Stimulated activated CD4-positive, alpha-beta T cell treated with anti-CD3 and anti-CD28 coated beads, Interleukin-2, amount 100 ng/mL, for 24 hours (primary cell): ENCODE measurements at places on chromosomes 6 and 20.

DNA sequence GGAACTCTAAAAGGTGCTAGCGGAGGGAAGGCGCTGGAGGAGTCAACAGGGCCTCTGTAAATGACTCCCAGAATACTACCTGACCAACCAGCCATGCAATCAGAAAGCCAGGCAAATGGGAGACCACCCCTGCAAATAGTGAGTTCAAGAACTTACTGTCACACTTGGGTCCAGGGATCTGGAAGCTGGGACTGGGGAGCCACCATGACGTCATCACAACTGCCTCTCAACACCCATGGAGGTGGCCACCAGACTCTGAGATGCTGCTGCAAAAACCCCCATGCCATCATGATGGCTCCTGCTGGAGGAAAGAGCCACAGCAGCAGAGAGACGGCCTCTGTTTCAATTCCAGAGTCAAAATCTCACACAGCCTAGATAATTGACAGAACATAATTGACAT lies 8.5 kb upstream of the PDYN start:
- no peak for DNase-seq

DNA sequence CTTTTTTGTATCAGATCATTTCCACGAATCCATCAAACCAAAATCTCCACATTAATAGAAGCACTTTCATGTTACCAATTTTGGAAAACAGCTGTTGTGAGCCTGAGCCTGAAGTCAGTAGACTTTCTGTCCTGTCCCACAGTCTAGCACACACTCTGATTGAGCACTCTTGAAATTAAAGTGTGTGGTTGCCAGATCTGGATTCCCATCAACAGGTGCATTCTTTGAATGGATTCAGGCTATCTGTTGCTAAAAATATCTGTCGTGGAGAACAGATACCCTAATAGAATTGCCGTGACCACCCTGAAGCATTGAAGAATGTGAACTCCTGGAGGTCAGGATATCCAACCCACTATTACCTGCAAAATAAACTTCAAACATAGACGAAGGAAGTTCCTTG lies 73.3 kb downstream of the TFAP2A start:
- no peak for DNase-seq

- no peak for DNase-seq
These were observed 26.9 kb upstream of the MAPRE1 start for GRCh38 chr20:32792731-32793458.

DNA sequence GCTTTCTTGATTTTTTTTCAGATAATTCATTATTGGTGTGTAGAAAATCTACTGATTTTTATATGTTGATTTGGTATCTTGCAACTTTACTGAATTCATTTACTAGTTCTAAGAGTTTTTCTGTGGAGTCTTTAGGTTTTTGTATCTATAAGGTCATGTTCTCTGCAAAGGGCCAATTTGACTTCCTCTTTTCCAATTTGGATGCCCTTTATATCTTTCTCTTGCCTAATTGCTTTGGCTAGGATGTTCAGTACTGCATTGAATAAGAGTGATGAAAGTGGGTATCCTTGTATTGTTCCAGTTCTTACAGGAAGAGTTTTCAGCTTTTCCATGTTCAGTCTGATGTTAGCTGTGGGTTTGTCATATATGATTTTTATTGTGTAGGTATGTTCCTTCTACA lies 14.4 kb upstream of the NKX2-4 start:
- DNase-seq = no peak

DNA sequence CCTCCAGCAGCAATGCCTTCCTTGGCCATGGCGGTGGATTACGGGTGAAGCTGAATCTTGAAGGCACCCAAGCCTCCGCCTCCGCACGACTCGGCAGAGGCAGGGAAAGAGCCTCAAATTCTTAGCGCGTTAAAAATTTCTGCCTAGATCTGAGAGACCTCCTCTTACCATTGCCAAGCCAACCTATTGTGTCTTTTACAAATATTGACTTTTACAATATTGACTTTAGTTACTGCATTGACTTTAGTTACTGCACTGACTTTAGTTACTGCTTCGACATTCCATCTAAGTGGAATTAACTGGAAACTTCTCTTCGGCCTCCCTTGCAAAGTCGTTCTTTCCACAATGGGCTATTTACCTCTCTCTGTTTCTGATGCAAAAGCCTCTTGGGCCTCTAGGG lies 13.8 kb upstream of the AKAP12 start:
- DNase-seq = no peak

DNA sequence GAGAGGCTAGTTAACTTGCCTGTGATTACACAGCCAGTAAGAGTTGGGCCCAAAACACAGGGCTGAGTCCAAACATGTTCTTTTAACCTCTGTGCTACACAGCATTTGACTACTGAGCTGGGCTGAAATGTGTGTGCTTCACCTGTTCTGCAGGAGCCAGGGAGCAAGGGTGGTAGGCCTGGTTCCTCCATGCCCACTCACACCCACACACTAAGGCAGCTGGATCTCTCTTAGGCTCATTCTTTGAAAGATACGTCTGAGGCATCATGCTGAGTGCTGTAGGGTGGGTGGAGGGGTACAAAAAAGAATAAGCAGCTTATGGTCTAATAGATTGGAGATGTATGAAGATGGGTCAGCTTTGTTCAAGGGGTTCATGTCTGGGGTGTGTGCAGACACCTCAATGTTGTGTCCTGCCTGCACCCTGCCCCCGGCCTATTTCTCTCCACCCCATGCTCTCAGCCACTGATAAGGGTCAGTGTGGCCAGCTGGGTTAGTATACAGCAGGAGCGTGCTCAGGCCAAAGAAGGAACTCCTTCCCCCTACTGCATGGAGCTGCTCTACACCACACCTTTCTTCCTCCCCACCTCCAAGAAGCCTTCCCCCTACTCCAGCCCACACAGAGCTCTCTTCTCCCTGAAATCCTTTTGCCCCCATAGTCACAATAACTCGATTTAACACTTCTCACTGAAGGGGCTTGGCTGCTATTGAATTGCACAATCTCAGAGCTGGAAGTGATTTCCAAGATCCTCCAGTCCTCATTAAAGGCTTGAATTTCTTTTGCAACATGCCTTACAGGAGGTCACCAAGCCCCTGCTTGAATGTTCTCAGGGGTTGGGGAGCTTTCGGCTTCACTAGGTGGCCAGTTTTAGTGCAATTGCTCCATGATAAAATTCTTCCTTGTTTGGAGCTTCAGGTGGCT lies 3.4 kb downstream of the PPP2R5D start:
- no peak for DNase-seq

- no peak for DNase-seq
These were observed 33.3 kb upstream of the KIF16B start for GRCh38 chr20:16606468-16607070.

DNA sequence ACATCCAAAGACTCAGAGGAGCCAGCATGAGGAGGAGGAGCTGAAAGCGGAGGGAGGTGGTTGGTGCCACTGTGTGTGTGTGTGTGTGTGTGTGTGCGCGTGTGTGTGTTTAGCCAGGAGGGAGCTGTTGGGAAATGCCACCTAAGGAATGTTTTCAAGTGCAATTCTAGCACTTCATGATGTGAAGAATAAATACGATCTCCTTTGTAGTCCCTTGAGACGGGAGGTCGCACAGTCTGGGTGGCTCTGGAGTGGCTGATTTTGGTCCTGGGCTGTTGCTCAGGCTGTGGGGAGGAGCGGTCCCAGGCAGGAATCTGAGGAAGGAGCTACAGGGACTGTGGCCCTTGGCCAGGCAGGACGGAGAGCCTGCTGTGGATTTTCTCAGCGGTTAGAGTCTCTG lies 93.7 kb downstream of the PPP1R14C start:
- DNase-seq = no peak

DNA sequence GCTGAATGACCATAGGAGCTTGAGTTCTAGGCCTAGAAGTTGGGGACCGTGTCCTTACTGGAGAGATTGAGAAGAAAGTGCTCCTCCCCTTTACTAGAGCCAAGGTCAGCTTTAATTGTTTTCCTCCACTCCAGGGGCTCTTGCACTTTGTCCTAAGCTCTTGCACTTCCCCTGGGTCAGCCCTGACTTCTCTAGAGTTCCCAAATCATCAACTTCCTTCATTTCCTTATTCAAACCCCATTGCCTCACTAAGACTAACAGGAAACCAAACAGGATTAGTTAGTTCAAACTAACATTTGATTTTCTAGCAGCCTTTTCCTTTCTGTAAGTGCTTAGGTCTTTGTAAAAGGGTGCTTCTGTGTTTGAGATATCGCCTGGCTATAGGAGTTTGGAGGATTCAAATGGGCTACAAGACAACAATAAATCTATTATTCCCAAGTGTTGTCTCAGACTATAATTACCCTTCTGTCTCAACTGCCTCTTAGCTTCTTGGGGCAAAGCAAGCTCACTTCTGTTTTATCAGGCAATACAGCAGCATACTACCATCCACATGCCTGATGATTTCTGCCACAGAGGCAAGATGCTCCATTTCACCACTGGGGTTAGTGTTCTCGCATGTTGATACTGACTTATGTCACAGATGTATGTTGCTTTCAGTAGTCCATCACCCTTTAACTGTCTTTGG lies 12.8 kb upstream of the DTNBP1 start:
- no peak for DNase-seq

DNA sequence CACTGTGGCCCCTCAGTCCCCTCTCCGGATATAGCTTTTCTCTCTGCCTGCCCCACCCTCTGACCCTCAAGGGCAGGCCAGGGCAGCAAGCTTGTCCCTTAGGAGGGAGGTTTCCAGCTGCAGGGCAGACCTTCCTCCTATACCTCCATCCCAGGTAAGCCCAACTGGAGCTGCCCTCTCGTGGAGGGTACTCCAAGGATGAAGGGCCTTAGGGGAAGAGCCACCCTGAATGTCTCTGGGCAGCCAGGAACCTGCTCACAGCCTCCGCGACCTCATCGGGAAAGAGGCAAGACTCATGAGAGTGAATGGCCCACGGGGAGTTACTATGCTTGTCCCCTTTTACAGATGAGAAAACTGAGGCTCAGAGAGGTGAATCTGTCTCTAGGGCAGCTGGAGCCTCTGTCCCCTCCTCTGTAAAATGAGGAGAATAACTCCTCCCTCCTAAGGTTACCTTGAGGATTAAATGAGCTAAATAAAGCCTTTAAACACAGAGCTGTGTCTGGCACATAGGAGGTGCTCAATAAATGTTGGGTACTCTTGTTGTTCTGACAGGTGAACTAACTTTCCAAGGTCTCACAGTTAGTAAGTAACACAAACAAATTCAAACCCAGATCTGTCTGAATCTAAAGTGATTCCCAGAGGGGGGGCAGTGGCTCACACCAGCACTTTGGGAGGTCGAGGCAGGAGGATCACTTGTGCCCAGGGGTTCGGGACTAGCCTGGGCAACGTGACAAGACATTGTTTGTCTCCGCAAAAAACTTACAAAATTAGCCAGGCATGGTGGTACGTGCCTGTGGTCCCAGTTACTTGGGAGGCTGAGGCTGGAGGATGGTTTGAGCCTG lies 12.1 kb downstream of the SRXN1 start:
- no peak for DNase-seq

- DNase-seq = no peak
These were observed 4.5 kb downstream of the ACSS1 start for GRCh38 chr20:25053255-25054031.

GRCh38 chr20:33465481-33466302 lies 22.1 kb upstream of the SNTA1 start:
- no peak for DNase-seq

- DNase-seq = no peak
These were observed 104.5 kb downstream of the SMLR1 start for GRCh38 chr6:130931683-130932082.

- DNase-seq = no peak
These were observed 563.8 kb upstream of the MARCKS start for GRCh38 chr6:113293423-113293740.

- DNase-seq = no peak
These were observed 380.0 kb upstream of the MARCKS start for GRCh38 chr6:113476937-113477839.

DNA sequence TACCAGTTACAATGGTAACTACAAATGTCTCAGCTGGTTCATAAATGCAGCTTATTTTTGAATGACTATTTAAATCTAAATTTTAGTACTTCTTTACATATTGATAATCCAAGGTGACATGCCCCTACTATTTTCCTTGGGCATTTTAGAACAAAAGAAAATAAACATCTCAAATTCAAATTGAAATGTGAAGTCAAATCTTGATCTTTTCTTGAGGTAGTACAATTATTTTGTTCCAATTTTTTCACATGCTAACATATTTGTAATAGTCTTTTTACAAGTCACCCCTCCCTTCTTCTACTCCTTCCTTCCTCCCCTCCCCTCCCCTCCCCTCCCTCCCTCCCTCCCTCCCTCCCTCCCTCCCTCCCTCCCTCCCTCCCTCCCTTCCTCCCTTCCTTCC lies 370.1 kb upstream of the MMS22L start:
- no peak for DNase-seq

DNA sequence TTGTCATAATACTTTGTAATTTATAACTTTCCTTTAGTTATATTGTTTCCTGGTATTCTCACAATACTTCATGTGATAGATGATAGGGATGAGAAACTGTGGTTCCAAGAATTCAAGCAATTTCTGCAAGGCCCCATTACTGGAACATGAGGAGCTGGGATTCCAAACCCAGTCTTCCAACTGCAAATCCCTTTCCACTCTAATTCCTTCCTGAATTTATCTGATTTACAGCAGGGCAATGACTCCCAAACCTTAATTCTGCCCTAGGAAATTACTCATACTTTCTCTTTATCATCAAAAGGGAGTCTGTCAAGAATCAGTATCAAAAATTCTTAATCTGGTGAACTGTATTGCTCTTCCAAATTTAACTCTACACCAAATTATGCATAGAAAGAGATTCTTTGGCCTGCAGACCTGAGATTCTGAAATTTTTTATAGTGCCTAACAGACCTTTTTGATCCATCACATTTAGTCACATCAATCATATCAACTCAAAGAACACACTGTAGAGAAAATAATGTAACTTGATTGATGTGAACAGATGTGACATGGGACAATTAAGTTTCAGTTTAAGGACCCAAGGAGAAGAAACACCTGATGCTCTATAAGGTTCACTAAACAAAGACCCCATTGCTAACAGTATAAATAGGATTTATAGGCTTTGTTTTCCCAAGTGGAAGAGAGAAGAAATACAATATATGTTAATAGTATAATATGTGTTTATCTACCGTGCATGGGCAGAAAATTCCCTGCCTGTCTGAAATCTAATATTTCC lies 41.5 kb upstream of the GJA1 start:
- DNase-seq = no peak

DNA sequence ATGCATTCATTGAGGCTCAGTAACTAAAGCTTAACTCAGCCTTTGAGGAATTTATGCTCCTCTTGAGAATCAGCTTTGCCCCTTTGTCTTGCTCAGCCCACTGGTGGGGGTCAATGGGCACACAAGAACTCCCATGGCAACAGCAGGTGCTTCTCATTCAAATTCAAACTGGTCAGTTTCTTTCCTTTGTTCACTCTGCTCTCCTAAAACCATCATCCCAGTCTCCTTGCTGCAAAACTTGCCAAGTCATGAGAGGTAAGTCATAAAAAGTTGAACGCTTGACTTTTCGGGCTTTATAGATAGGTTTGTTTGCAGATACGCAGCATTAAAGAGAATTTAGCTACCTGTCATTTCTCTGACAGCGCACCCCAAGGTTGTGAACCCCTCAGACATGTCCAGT lies 146.8 kb downstream of the TFAP2A start:
- DNase-seq = no peak

GRCh38 chr6:85428486-85428885 lies 21.4 kb upstream of the NT5E start:
- no peak for DNase-seq
